Heart left ventricle (tissue), 16 donors: ENCODE measurements at places on chromosomes 6 and 20.

DNA sequence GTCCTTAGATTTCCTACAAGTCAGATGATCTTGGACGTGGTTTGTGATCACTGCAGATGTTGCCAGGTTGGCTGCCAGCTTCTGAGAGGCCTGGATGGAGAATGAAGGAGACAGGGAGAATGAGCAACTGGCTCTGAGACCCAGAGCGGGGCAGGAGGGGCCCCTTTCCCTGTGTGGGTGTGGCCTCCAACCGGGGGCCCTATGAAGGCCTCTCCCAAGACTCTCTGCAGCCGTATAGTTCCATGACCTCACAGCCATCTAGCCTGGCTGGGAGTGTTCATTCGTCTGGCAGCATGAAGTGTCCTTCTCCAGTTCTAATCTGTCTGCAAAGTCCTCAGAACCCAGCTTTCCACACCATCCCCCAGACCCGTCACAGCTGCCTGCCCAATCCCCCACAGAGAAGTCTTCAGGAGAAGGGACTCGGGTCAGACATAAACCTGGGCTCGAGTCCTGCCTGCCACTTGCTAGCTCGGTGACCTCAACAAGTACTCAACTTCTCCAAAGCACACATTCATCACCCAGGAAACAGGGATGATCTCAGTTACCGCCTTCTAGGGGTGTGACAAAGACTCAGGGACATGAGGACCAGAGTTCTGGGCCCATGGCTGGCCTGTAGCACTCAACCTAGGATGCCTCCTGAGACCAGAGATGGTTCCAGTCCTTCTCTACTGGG is 122.6 kb downstream of the EDN3 start:
- no peaks in the 10 kb centered on the region for H3K36me3 ChIP-seq
- peaks cover 7% of the 10 kb centered on the region for H3K27me3 ChIP-seq
- no peak overlapping the region for H3K27ac ChIP-seq
- no peak for DNase-seq
- H3K4me3 ChIP-seq, result no peak overlapping the region

GRCh38 chr20:49973981-49974380 is 8.8 kb upstream of the SNAI1 start:
- H3K27ac ChIP-seq, result no peak overlapping the region
- H3K4me3 ChIP-seq, result no peak overlapping the region
- no peak for DNase-seq
- no peaks in the 10 kb centered on the region for H3K4me1 ChIP-seq
- H3K36me3 ChIP-seq, result no peaks in the 10 kb centered on the region

DNA sequence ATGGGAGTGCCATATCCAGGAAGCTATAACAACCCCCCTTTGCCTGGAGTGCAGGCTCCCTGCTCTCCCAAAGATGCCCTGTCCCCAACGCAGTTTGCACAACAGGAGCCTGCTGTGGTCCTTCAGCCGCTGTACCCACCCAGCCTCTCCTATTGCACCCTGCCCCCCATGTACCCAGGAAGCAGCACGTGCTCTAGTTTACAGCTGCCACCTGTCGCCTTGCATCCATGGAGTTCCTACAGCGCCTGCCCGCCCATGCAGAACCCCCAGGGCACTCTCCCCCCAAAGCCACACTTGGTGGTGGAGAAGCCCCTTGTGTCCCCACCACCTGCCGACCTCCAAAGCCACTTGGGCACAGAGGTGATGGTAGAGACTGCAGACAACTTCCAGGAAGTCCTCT is 56.7 kb upstream of the TMEM181 start:
- H3K27me3 ChIP-seq, result no peaks in the 10 kb centered on the region
- DNase-seq, result no peak
- peaks cover 45% of the 10 kb centered on the region for H3K36me3 ChIP-seq
- no peak overlapping the region for H3K4me3 ChIP-seq

GRCh38 chr20:44284032-44284431 is 27.0 kb downstream of the FITM2 start:
- H3K27ac ChIP-seq, result no peak overlapping the region
- no peak overlapping the region for H3K4me3 ChIP-seq
- DNase-seq, result no peak
- no peaks in the 10 kb centered on the region for H3K36me3 ChIP-seq
- no peaks in the 10 kb centered on the region for H3K27me3 ChIP-seq
- peaks cover 13% of the 10 kb centered on the region for H3K4me1 ChIP-seq

GRCh38 chr6:53258076-53258773 is 90.5 kb downstream of the ELOVL5 start:
- H3K27ac ChIP-seq, result no peak overlapping the region
- H3K4me3 ChIP-seq, result no peak overlapping the region
- H3K27me3 ChIP-seq, result no peaks in the 10 kb centered on the region
- no peaks in the 10 kb centered on the region for H3K4me1 ChIP-seq
- DNase-seq, result no peak
- peaks cover 28% of the 10 kb centered on the region for H3K36me3 ChIP-seq

GRCh38 chr6:6039946-6040509 is 33.3 kb upstream of the NRN1 start:
- H3K4me1 ChIP-seq, result no peaks in the 10 kb centered on the region
- no peak overlapping the region for H3K4me3 ChIP-seq

- H3K36me3 ChIP-seq, result peaks cover 4% of the 10 kb centered on the region
- peaks cover 34% of the 10 kb centered on the region for H3K4me1 ChIP-seq
- no peak for DNase-seq
These were observed 851 bp downstream of the MAVS start for GRCh38 chr20:3847429-3847940.

GRCh38 chr6:1569377-1569776 is 40.3 kb upstream of the FOXC1 start:
- DNase-seq, result no peak
- no peak overlapping the region for H3K27ac ChIP-seq
- no peaks in the 10 kb centered on the region for H3K27me3 ChIP-seq
- no peak overlapping the region for H3K4me3 ChIP-seq
- no peaks in the 10 kb centered on the region for H3K4me1 ChIP-seq
- no peaks in the 10 kb centered on the region for H3K36me3 ChIP-seq

DNA sequence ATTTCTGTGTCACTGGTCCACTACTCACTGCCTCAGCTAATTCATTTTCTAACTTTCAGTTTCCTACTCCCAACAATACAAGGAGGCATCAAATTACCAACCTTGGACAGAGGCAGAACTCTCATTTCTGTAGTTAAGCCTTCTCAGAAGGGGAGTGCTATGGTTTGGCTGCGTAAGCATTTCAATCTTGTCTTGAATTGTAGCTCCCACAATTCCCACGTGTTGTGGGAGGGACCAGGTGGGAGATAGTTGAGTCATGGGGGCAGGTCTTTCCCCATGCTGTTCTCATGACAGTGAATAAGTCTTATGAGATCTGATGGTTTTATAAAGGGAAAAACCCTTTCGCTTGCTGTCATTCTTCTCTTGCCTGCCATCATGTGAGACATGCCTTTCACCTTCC is 22.9 kb downstream of the HLA-DRA start:
- H3K27ac ChIP-seq, result no peak overlapping the region
- H3K36me3 ChIP-seq, result no peaks in the 10 kb centered on the region
- peaks cover 4% of the 10 kb centered on the region for H3K27me3 ChIP-seq
- H3K4me3 ChIP-seq, result no peak overlapping the region
- no peaks in the 10 kb centered on the region for H3K4me1 ChIP-seq
- no peak for DNase-seq

GRCh38 chr6:109465772-109466171 is 10.2 kb upstream of the MICAL1 start:
- H3K27ac ChIP-seq, result no peak overlapping the region
- no peaks in the 10 kb centered on the region for H3K4me1 ChIP-seq
- H3K4me3 ChIP-seq, result no peak overlapping the region
- H3K27me3 ChIP-seq, result no peaks in the 10 kb centered on the region

DNA sequence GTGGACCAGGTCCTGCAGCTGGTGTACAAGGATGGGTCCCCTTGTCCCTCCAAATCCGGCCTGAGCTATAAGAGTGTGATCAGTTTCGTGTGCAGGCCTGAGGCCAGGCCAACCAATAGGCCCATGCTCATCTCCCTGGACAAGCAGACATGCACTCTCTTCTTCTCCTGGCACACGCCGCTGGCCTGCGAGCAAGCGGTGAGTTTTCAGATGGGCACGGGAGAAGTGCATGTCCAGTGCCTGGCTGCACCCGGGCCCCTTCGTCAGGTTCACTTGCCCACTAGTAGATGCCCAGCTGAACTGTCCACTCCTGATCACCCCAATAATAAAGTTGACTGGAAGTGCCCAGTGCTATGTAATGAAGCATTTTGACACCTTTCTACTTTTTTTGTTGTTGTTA is 48.3 kb upstream of the SLC22A1 start:
- DNase-seq, result no peak
- H3K36me3 ChIP-seq, result peaks cover 22% of the 10 kb centered on the region
- H3K27ac ChIP-seq, result no peak overlapping the region
- H3K4me1 ChIP-seq, result no peaks in the 10 kb centered on the region
- no peaks in the 10 kb centered on the region for H3K27me3 ChIP-seq

DNA sequence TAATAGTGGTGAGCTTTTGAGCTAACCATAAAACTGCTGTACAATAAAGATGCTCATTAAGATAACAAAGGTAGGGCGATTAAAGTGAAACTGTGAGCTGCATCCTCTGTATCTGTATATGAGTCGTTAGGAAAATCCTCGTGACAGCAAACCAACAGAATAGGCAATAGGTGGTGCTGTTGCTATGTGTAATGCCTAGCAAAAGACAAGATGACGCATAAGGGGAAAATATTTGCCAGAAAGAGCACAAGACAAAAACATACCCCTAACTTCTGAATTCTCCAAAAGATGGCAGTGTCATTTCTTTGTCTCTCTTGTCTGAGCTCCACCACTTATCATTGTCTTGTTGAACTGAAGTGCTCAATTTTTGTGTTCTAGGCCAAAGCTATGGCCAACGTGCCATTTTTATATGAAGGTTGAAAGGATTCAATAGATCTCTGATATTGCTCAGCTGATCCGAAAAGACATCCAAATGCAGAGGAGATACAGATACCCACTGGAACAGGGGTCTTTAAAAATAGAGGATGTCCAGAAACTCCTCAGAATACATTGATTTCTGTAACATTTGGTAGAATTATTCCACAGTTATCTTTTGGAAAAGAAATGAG is 56.3 kb upstream of the ANKEF1 start:
- no peaks in the 10 kb centered on the region for H3K4me1 ChIP-seq
- H3K27ac ChIP-seq, result no peak overlapping the region
- no peaks in the 10 kb centered on the region for H3K27me3 ChIP-seq
- no peaks in the 10 kb centered on the region for H3K36me3 ChIP-seq

DNA sequence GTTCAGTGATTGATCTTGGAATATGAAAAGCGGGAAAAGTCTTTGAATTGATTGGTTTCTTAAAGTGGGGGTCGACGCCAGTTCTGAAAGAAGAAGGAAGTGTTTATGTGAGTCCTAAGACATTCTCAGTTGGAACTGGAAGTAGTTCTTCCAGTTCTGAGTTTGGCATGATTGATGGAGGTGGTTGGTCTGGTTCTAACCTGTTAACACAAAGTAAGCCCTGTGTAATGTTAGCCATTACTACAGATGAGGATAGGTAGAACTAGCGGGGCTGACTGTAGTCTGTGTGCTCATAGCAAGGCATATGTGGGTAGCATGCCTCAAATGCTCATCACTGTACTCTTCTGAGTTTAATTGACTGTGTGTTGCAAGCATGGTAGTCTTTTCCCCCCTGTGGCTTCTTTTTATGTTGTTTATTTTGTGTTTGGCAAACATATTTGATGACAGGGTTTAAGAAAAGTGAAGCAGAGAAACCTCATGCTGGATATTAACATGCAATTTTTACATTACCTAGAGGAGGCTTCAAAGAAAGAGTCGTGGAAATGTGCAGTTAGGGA is 24.9 kb downstream of the CITED2 start:
- no peaks in the 10 kb centered on the region for H3K27me3 ChIP-seq
- peaks cover 3% of the 10 kb centered on the region for H3K4me1 ChIP-seq
- H3K36me3 ChIP-seq, result no peaks in the 10 kb centered on the region
- no peak for DNase-seq
- no peak overlapping the region for H3K27ac ChIP-seq
- no peak overlapping the region for H3K4me3 ChIP-seq

- no peaks in the 10 kb centered on the region for H3K36me3 ChIP-seq
- H3K27me3 ChIP-seq, result no peaks in the 10 kb centered on the region
- H3K4me3 ChIP-seq, result no peak overlapping the region
- peaks cover 4% of the 10 kb centered on the region for H3K4me1 ChIP-seq
- DNase-seq, result no peak
These were observed 216.8 kb downstream of the HACE1 start for GRCh38 chr6:104642871-104643270.
